Stimulated activated CD8-positive, alpha-beta memory T cell treated with anti-CD3 and anti-CD28 coated beads, Interleukin-7, amount 100 ng/mL, for 1 hour (primary cell): ENCODE measurements at places on chromosomes 11 and 22.

- DNase-seq, result no peak
Observed at GRCh38 chr11:35419184-35419829, at the start of gene SLC1A2. TSS of gene SLC1A2 (minus strand) at chr11:35419558. CDS start at chr11:35418966, 592 bp downstream.

DNA sequence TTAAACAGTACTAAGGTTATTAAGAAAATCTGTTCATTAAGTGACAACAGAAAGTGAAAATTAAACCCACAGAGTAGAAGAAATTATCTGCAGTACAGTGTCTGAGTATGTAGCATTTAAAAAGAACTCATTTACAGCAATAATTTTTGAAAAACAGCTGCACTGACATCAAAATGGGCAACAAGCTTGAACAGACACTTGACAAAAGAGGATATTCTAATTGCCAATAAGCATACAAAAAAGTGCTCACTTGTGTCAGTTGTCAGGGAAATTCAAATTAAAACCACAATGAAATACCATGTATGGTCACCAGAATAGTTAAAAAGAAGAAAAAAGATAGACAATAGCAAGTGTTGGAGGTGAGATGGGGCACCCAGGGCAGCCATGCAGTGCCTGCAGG, 93.3 kb upstream of the LINC01488 start:
- DNase-seq, result no peak

GRCh38 chr11:14422814-14423182, 63.8 kb upstream of the RRAS2 start:
- DNase-seq, result no peak

- no peak for DNase-seq
Observed at GRCh38 chr11:122172352-122173073, 56.5 kb upstream of the BLID start.

- no peak for DNase-seq
Observed at GRCh38 chr11:80733790-80734189, 1293.0 kb upstream of the TENM4 start.

DNA sequence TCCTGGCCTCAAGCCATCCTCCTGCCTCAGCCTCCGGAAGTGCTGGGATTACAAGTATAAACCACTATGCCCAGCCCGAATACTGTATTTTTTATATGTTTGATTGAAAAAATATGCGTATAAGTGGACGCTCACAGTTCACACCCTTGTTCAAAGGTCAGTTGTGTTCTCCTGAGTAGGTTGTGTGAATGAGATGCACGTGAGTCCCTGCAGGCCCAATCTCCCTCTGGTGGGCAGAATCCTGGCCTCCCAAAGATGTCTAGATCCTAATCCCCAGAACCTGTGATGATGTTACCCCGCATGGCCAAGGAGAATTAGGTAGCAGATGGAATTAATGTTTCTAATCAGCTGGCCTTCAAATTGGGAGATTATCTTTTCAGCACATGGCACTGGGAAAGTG, 41.9 kb downstream of the CTTN start:
- no peak for DNase-seq

- DNase-seq, result no peak
Observed at GRCh38 chr11:1862588-1863351, 9.9 kb downstream of the LSP1 start.

DNA sequence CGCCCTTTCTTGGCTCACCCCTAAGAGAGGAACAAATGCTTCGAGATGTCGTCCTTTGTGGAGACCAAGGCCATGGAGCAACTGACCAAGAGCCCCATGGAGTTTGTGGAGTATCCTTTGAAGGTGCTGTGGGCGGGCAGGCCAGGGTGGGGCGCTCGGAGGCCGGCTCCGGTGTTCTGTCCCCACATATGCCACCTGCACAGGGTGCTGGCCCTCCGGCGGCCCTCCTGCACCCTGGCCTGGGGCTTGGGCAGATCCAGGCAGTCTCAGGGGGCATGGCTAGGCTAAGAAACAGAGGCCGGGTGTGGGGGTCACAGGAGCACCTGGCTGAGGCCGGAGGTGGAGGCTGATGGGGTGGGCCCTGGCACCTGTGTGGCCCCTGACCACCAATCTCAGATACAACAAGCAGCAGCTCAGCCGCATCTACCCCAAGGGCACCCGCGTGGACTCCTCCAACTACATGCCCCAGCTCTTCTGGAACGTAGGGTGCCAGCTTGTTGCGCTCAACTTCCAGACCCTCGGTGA, 10.3 kb downstream of the PLCB3 start:
- DNase-seq, result no peak

DNA sequence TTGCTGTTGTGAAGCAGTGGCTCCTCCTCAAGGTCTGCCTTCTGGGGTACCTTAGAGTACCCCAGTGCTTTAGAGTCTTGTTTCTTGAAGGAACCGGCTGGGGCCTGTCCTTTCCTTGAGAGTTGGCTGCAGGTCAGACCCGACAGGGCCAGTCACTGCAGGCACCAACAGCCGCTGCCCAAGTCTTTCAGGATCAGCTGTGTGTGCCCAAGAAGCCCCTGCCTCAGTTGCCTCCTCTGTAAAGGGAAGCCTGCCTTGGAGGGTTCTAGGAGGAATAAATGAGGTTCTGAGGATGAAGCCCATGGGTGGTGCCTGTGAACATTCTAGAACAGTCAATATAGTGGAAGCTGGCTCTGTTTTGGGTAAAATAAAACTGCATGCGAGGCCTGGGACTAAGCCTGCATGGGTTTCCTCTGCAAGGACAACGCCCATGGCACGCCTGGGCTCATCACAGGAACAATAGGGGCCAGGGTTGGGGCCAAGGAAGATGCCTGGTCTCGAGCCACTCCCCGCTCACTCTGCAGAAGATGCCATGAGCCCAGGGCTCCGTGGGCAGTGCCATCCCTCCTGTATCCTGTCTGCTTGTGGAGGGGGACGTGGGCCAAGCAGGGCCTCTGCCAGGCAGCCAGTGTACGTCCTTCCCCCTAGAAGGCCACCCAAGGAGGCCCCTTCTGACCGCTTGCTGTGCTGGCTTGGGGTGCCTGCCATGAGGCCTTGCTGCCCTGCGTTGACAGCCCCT, 81.6 kb downstream of the MED15 start:
- no peak for DNase-seq

- no peak for DNase-seq
Observed at GRCh38 chr11:41612415-41612814, 153.0 kb upstream of the LRRC4C start.

DNA sequence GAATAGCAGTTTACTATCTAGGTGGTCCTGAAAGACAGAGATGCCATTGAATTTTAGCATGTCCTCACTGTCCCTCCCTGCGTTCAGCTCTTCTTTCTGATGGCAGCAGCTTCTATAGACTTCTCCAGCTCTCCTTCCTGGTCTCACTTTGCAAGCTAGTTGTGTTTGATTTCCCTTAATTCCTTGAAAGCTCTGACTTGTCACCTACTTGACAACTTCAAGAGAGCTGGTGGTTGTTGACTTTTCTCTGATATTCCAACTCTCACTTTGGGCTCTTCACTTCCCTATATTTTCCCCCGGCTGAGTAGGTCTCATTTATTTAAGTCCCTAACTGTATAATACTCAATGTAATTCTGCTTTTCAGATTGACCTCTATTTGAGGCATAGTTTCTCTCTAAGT, 1825.0 kb upstream of the RAG2 start:
- no peak for DNase-seq

- no peak for DNase-seq
Observed at GRCh38 chr11:123249354-123249753, 54.3 kb upstream of the CLMP start.

DNA sequence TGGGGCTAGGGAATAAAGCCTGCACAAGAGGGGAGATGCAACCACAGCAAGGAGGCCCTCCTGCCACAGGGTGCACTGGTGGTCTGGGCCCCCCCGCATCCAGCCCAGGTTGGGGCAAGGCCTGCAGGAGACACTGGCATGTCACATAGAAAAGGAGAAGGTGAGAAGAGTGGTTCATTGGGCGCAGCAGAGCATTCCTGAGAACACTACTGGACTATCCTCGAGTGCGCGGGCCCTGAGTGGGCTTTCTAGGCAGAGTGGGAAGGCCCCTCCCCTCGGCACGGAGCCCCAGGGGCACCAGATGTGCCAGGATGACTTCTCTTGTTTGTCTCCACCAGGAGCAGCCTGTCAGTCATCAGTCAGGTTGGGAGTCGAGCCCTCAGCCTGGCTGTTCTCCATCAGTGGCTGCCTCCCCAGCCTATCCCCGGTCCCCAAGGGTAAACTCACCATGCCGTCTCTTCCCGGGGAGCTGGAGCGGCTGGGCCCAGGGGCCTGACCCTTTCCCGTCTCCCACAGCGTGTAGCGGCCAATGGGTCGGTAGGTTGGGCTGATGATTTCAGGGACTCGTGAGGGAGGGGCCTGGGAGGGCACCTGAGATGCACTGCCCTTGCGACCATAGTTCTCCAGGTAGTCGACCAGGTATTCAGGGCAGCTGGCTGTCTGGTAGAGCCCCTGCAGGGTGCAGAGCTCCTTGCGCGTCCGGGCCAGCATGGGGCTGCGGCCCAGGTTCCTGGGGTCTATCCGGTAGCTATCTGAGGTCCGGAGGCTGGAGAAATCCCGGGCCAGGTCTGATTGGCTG, 9.0 kb downstream of the USP2 start:
- no peak for DNase-seq

DNA sequence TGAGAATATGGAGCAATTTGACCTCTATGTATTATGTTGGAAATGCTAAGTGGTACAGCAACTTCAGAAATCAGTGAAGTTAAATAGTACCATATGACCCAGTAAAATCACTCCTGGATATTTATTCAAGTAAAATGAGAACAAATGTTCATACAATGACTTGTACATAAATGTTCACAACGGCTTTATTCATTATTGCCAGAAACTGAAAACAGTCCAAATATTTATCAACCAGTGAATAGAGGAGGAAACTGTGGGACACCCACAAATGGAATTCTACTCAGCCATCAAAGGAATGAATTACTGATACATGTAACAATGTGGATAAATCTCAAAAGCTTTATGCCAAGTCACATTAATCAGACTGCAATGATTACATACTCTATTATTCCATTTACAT, 416.3 kb downstream of the AASDHPPT start:
- no peak for DNase-seq

DNA sequence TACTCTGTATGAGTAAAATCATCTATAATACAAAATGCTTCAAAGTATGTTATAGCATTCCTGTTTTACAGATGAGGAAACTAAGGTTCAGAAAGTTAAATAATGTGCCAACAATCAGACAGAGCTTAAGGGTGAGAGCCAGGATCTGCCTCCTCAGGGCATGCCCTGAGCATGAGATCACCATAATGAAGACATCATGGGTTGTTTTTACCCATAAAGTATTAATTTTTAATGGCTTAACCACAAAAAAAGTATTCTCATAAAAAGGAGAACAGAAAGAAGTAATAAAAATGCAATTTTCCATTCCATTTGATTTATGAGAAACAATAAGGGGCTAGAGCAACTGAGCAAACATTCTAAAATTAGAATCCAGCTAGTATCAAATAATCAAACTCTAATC, 534.3 kb upstream of the ARHGAP42 start:
- DNase-seq, result no peak

DNA sequence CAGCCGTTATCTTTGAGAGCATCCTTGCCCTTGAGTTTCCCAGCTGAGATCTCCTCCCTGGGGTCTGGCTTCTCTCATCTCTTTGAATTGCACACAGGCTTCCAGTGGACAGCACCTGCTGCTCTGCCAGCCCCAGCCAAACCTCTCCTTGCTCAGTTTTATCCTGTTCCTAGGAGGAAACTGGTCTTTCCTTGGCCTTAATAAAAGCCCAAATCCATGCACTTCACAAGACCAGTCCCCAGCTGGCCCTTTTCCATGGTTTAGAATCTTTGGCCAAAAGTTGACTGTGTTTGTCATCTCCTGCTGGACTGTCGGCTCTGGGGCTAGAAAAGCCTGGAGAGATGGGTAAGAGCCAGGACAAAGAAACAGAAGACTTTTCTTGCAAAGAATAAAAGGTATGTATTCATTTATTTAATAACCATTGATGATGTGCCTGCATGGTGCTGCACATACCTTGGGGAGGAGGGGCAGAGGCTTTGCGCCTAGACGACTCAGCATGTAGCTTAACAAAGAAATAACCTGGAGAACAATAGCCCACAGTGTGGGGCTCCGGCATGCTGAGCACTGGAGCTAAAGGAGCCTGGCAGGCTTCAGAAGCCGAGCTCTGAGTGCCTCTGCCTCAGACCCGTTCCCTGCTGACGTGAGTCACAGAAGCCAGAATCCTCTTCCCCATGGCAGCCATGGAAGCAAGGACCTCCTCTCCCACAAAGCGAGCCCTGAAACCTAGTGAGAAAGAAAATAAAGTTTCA, 319.3 kb upstream of the B3GAT1 start:
- DNase-seq, result no peak

GRCh38 chr11:66326261-66327111, 9.6 kb upstream of the CD248 start:
- DNase-seq, result no peak

GRCh38 chr11:73530109-73530508, 67.8 kb downstream of the FAM168A start:
- no peak for DNase-seq

DNA sequence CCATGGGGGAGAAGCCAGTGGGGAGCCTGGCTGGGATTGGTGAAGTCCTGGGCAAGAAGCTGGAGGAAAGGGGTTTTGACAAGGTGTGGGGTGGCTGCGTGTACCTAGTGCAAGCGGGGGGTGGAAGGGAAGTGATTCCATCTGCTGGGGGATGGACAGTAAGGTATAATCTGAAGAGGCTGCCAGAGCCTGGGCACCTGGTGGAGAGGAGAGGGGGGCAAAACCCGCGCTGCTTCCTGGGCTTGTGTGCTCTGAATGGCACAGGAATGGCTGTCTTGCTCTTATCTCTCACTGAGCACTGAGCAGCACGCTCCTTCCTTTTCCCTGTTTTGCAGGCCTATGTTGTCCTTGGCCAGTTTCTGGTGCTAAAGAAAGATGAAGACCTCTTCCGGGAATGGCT, 988 bp downstream of the BANF1 start:
- no peak for DNase-seq

DNA sequence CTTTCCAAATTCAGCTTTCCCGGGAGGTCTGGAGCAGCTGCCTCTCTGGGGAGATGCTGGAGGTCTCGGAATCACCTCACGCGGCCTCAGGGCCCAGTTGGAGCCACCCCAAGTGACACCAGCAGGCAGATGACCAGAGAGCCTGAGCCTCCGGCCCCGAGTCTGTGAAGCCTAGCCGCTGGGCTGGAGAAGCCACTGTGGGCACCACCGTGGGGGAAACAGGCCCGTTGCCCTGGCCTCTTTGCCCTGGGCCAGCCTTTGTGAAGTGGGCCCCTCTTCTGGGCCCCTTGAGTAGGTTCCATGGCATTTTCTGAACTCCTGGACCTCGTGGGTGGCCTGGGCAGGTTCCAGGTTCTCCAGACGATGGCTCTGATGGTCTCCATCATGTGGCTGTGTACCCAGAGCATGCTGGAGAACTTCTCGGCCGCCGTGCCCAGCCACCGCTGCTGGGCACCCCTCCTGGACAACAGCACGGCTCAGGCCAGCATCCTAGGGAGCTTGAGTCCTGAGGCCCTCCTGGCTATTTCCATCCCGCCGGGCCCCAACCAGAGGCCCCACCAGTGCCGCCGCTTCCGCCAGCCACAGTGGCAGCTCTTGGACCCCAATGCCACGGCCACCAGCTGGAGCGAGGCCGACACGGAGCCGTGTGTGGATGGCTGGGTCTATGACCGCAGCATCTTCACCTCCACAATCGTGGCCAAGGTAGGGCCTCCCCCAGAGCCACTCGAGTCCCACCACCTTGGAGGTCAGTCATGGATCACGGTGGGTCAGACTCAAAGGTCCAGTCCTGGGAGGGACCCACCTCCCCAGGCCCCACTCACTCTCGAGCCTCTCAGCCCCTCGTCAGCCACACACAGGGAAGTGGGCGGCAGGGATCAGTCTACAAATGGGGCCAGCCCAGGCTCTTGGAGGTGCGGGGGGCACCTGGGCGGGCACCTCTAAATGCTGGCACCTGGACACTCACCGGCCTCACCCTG, 525 bp downstream of the SLC22A12 start:
- DNase-seq, result no peak
